ENCODE measurements at places on chromosomes 12 and 14.

GRCh38 chr14:58639842-58640484 is 2.2 kb downstream of the DACT1 start:
- no peak for DNase-seq

DNA sequence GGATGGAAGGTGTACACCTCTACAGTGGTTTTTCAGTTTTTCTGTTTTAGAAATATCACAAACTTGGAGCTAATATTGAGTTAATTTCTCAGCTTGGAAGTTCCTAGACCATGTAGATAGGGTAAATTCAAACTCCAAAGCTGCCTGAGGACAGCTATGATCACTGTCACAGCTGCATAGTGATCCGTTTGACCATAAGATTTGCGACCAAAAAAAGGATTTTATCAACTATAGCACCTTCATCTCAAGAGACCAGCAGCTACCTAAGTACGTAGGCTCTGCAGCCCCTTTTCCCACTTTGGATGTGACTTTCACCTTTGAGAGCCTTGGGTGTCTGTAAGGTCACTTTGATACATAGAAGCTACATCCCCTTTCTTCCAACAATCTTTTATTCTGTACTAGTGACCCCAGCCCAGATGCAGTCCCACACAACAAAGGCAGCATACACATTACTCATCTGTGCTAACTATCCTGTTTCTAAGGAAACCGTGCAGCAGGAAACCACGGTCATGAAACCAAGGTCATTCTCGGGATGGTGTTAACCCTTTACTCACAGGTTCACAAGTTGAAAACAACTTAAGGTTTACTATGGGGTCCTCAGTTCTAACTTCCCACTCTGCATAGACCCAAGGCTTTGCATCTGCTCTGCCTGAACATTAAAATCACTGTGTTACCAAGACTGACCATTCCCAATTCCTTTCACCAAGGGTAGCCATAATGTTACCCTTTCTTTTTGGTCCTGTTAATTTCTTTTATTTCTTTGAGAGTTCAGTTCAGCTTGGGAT is 75.4 kb downstream of the IFT81 start:
- no peak for DNase-seq

DNA sequence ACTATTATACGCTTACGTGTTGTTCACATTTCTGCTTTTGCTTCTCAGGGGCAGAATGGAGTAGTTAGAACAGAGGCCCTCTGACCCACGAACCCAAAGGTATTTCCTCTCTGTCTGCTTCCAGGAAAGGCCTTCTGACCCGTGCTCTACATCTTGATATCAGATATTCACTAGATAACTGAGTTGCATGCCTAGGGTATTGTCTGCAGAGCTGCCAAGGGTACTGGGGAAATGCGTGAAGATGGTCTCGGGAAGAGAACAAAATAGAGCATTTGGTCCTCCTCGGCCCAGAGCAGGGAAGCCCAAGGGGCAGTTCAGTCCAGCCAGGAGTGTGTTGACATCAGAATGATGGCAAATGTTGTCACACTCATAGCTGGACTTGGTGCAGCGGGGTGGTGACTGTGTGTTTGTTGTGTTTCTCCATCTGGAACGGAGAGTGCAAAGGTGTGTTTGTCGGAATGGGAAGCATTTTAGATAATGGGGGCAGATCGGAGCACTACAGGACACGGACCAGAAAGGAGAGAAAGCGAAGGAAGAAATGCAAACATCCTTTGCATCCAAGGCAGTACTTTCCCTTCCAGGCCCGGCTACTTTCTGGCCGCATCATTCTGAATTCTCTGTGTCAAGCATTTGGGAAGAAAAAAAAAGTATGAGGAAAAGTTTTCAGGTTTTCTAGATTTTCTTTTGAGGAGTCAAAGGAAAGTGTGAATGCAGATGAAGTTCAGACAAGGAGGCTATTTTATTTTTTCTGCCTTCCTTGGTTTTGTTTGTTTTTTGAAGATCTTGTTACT is 8.1 kb downstream of the GLT1D1 start:
- DNase-seq: no peak

GRCh38 chr12:87332987-87333726 is 696.0 kb downstream of the C12orf50 start:
- DNase-seq: no peak

GRCh38 chr14:76446921-76447320 is 71.0 kb downstream of the ESRRB start:
- no peak for DNase-seq

DNA sequence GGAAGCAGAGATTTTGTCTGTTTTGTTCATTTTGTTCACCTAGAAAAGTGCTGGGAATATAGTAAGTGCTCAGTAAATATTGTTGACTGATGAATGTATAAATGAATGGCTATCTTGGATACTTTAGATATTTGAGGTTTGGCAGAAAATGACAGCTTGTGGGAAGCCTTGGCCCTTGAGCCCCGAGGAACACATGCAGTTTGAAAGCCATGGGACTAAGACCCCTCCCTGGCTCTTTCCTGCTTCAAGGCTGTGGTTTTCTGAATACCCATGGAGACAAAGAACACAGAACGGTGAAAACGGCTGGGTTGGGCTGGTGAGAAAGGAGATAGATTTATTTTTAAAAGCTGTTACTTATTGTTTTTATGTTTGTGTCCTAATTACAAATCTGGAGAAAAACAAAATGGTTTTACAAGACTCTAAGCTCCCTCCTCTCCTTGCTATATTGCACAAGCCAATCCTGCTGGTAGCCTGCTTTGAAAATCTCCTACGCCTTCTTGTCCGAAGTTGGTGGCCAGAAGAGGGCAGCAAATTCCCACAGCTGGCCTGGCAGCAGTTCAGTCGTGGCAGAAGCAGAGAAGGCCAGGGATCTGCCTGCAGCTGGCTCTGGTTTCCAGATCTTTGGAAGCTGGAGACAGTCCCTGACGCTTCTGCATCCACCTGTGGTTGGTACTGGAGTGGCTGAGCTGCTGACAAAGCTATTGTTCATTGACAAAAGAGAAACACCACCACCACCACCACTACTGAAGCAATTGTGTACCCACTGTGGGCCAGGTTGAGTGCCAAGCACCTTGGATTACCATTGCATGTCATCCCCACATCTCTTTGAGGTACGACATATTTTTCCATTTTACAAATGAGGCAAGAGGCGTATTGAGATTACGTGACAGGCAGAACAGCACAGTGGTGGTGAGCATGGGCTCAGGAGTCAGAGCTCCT is 5.2 kb upstream of the KRT85 start:
- DNase-seq: peak; percentile 9

GRCh38 chr14:38623661-38624060 is 367.8 kb upstream of the CLEC14A start:
- no peak for DNase-seq

- DNase-seq: no peak
Measured at GRCh38 chr12:52508211-52508610, 12.0 kb downstream of the KRT5 start.

DNA sequence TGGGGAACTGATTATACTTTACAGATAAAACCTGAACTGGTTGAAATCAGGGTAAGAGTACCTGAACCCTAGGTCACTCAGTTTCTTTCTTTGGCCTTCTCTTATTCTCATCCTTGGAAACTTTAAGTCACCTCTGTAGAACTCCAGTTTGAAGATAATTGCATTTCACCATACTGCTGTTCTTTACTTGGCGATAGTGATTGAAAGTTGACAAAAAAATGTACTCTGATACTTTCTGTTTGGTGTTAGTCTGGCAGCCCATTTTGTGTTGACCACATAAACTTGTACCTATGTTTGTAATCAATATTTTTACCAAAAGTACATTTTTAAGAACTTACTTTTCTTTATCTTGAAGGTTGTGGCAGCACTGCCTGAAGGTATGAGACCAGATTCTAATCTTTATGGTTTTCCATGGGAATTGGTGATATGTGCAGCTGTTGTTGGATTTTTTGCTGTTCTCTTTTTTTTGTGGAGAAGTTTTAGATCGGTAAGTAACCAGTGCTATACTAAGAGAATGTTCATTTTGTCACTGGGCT is 42.9 kb downstream of the MIA2 start:
- DNase-seq: no peak

Data from stimulated activated CD4-positive, alpha-beta T cell treated with anti-CD3 and anti-CD28 coated beads, TNF-alpha, amount 100 ng/mL, for 4 hours (primary cell).